ENCODE measurements at places on chromosomes 12 and 14. TPM values are rescaled to one million over a fixed set of nuclear protein-coding genes. Genes with fewer than 3 reads are reported as not detected.

The FAM186B gene
- not detected for polyA plus RNA-seq

DNA sequence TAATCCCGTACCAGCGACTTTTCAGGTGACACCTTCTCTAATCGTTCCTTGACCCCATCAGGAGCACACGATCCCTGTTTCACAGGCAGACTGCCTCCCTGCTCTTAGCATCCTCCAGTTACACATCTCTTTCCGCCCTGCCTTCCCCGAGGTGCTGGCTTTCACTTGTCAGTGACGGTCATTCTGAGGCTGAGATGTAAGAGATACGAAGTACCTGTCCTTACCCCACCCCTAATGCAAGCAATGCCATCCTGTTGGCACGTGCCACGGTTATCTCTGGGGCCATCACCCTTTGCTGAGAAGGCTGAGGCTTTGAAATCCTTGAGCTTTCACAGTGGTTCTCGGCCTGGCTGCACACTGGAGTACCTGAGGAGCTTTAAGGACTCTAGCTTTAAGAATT lies 24.4 kb downstream of the B4GALNT3 start:
- no peak for DNase-seq

The SYCP3 gene
- polyA plus RNA-seq: 0.96 TPM

The ETFBKMT gene
- 1.4 TPM for polyA plus RNA-seq

DNA sequence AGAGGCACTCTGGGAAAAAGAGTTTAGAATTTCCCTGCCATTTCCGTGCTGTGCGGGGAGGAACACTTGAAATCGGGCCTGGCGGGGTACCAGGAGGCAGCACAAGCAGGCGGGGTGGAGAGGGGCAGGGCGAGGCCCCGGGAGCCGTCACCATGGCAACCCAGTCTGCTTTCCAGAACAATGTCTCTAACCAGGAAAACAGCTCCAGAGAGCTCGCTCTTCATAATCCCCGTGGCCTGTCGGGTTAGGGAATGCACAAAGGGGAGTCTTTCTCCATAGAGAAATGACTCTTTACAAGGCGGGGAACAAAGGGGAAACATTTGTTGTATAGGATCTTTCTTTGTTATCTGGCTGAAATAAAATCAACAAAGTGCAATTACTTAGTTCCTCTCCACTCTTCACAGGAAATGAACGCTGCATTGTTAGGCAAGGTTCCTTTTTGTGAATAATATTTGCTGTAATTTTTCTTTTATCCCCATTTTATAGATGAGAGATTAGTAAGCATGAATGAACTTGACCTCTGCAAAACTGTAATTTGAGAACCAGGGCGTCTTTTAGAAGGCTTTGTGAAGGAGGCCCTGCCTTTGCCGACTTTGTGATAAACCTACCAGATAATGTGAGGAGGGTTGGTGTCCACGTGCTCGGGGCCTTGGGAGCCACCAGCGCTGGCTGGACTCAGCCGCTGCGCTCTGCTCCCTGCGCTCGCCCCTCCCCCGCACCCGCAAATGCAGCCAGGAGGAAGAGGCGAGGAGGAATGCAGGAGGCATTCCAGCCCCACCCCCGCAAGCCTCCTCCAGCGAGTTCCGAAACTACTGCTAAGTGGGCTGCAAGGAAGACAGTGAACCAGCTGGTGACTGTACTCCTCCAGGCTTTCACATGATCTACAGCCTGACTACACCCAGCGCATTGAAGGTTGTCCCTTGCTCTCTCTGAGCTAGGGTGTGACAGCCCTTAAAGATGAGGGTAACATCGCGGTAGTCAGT lies 105.2 kb upstream of the ATF7IP start:
- DNase-seq: peak; percentile 44

DNA sequence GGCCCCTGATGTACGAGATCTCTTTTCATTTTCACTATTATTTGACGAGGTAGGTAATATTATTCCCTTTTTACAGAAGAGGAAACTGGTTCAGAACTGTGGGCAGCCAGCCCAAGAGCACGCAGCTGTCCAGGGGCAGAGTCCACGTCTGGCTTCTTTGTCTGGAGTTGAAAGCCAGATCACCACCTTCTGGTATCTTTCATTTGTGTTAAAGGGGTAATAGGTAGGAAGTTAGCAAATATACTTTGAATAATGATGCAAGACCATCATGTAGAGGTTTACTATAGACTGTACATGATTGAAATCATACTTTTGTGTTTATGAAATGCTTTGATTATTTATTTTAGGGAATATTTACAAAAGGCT lies 144.1 kb upstream of the AMIGO2 start:
- DNase-seq: no peak

- peak; percentile 44 for DNase-seq
Measured at GRCh38 chr12:95918194-95918993, 24.0 kb downstream of the CCDC38 start.

DNA sequence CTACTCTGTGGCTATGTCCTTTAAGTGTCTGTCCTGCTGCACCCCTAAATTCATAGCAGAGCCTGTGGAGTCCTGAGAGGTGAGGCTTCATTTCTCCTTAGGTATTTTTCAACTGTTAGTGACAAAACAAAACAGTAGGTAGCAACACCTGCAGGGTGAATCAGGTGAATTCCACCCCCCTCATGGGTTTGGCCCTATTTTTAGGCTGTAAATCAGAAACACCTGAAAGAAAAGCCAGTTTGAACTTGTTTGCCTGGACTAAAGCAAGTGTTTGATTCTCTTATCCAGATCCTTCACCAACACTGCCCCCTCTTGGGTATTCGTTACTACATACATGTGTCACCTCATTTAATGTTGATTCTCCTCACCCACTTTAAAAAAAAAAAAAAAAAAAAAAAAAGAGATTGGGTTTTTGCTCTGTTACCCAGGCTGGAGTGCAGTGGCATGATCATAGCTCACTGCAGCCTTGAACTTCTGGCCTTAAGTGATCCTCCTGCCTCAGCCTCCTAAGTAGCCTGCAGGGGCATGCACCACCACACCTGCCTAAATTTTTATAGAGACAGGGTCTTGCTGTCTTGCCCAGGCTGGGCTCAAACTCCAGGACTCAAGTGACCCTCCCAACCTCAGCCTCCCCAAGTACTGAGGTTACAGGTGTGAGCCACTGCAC lies 10.3 kb downstream of the TBPL2 start:
- peak; percentile 31 for DNase-seq

The RGS6 gene
- not detected for polyA plus RNA-seq

The TGM1 gene
- polyA plus RNA-seq: not detected

DNA sequence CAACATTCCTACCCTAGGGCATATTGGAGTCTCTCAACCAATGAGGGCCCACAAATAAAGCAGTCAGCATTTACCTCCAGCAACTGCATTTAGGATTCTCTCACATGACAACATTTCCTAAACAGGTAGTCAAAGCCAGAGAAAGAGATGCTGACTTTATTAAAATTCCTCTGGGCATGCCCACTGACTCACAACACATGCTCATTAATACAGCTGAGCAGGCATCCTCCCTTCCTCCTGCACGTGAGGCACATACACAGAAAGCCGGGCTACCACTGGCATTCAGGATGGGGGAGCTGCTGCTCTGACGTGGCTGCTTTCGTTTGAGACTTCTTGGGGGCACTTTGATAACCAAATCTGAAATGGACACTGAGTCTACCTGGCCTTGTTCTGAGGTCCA lies 174.1 kb downstream of the NRXN3 start:
- DNase-seq: no peak

The KITLG gene
- polyA plus RNA-seq: not detected

The DTX1 gene
- 1.9 TPM for polyA plus RNA-seq

- DNase-seq: no peak
Measured at GRCh38 chr14:20905676-20906075, 14.5 kb downstream of the RNASE3 start.

DNA sequence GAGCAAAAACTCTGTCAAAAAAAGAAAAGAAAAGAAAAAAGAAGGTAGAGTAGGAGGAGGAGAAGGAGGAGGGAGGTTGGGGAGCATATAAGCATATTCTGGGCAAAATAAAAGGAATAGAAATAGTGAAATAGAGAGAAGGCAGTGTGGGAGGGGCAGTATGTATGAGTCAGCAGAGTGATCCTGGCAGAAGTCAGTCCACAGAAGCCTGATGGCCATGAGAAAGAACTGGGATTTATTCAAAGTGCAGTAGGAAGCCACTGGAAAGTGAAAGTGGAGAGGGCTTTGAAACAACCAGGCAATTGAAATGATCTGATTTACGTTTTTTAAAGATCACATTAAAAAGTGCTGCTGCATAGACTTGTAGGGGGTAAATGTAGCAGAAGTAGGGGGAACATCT lies 368.6 kb upstream of the USP15 start:
- no peak for DNase-seq

- no peak for DNase-seq
Measured at GRCh38 chr12:8088574-8088973, 6.5 kb downstream of the NECAP1 start.

The MORN3 gene
- polyA plus RNA-seq: 0.17 TPM

DNA sequence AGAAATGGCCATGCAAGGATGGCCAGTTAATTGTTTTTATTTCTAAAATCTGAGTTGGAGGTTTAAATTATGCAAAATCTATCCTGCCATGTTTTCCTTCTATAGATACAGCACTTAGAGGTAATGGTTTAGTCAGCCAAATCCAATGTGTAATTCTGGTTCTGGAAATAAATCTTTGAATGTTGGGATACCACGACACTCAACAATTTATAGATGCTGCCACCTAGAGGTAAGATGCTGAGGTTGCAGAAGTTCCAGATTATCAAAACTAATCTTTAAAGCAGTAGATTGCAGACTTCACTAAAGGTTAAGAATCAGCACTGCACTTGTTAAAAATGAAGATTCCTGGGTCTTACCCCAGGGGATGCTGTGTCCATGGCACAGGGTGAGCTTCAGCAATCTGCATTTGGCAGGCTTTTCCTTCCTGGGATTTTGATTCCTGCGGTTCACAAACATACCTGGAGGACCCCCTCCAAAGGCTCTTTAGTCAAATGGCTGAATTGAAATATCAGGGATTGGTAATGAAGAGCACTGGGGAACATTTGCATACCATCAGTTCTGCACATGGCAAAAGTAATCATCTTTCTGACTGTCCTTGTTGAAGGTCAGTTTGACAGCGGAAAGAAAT lies 53.4 kb upstream of the ANO4 start:
- no peak for DNase-seq

The TOMM20L gene
- polyA plus RNA-seq: not detected

GRCh38 chr14:75609606-75610475 lies 31.4 kb downstream of the FLVCR2 start:
- DNase-seq: no peak

- DNase-seq: no peak
Measured at GRCh38 chr14:74619672-74620131, 7.7 kb upstream of the LTBP2 start.

- no peak for DNase-seq
Measured at GRCh38 chr12:91616416-91616815, 433.8 kb upstream of the DCN start.

Data from naive B cell (primary cell).